ENCODE measurements at places on chromosomes 12 and 14. TPM values are rescaled to one million over a fixed set of nuclear protein-coding genes. Genes with fewer than 3 reads are reported as not detected.

DNA sequence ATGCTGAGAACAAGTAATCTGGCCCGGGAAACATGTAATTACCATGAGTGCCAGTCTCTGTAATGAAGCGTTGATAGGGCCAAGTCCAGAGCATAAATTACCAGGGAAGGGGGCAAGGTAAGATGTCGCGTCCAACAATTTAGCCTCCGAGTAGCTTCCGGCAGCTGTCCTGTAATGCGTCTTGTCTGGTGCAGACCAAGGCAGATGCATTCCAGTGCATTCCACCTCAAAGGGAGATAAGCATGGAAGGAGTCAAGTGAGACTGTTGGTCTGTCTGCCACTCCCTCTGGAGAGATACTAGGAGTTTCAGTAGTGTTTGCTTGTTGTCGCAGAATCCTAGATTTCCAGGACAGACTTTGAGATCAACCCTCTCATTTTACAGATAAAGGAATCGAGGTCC is 218.3 kb downstream of the AACS start:
- DNase-seq: no peak

- no peak for DNase-seq
Observed at GRCh38 chr12:2463719-2464118, 331.1 kb upstream of the FKBP4 start.

DNA sequence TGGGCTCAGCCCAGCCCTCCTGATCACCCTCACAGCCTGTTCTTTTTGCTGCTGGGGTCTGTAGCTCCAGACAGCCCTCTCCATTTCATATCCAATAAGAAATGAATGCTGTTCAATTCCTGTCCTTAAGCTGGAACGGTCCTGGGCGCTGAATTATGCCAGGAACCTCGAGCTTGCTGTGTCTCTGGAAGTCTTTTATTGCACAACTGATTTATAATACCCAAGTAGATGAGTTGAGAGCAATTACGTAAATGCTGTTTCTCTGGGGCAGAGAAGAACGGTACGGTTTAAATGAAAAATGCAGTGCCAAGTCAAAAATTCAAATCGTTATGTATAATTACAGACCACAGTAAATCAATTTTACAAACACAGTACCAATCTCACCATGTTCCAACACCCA is 161.0 kb downstream of the SAMD4A start:
- DNase-seq: no peak

DNA sequence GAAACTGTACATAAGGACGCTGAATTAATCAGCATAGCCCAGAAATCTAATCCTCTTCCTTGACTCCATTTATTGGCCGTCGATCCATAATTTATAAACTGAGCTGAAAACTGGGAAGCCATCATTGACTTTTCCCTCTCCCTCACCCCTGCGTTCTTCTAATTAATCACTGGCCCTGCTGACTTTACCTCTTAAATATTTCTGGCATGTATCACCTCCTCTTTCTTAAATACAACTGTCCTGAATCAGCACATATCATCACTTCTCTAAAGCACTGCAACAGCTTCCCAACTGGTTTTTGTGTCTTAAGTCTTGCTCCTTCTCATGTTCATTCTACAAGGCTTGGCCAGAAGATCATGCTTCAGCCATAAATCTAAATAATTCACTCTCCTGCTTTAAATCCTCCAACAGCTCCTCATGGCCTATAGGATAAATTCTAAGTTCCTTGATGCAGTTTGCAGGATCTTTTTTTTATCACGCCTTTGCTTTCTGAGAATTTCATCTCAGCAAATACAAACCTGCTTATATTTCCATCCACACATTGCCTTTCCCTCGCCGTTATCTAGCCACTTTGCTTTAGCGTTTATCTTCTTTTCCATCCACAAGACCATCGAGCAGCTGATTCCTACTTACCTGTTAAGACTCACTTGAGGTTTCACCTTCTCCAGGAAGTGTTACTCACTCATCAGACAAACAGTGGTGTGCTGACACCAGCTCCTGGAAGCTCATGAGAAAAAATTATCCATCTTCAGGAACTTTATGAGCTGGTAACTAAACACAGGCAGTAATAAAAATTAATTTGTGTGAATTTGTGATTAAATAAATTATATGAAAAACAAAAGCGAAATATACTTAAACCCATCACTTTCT is 295.6 kb upstream of the FLRT2 start:
- no peak for DNase-seq

- DNase-seq: no peak
Observed at GRCh38 chr12:130762319-130762675, 46.2 kb upstream of the RIMBP2 start.

DNA sequence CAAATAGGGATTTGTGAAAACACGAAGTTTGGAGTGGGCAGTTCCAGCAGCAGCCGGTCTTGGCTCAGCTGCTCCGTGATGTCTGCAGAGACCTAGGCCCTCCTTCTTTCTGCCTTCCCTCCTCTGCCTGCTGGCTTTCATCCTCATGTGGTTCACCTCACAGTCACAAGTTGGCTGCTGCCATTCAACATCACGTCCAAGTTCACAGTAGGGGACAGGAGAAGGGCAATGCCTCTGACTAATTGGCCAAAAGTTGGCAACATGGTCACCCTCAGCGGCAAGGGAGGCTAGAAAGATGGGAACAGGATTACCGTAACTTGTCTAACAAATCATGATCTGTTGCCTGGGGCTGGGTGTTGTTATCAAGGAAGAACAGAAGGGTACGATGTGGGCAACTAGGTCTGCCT is 7.8 kb upstream of the CACNA2D4 start:
- peak; percentile 61 for DNase-seq

- DNase-seq: no peak
Observed at GRCh38 chr12:41514907-41515306, 326.8 kb downstream of the PDZRN4 start.

- DNase-seq: peak; percentile 8
Observed at GRCh38 chr14:29710015-29710414, 217.6 kb downstream of the PRKD1 start.

- no peak for DNase-seq
Observed at GRCh38 chr12:115936997-115937916, 340.2 kb downstream of the MED13L start.

GRCh38 chr12:102171951-102172350 is 25.7 kb downstream of the PMCH start:
- no peak for DNase-seq

DNA sequence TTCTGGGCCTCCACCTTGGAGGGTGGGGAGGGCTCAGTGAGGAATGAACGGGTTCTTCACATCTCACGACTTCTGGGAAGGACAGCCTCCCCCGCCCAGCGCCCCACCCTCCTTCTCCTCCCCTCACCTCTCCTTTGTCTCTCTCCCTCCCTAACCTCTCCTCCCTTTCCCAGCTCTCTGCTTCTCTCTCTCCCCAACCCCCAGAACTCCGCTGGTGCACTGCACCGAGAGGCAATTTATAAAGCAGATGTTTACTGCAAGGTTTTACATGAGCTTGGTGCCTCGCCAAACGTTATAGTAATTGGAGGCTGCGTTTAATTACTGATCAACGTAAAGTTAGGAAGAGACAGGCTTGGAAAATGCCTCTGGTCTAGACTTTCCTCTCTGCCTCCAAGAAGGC is 42.9 kb upstream of the FAM222A start:
- DNase-seq: peak; percentile 70

DNA sequence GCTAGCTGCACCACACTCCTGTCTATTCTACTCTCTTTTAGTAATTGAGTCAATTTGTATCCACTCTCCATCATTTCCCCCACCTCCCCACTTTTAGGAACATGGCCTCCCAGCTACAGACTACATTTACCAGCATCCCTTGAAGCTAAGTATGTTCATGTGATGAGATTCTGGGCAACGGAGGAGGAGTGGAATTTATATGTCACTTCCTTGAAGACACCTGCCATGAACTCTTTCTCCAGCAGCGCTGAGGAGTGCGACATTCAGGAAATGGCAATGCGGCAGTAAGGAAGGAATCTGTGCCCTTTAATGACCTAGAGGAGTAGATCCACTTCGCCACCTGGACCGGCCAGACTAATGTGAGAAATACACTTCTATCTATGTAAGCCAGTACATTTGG is 243.7 kb upstream of the DIO2 start:
- DNase-seq: no peak

SLC38A4 gene
- 12.0 TPM for total RNA-seq

PLEKHG7 gene
- not detected for total RNA-seq

SLC8A3 gene
- total RNA-seq: 28.4 TPM

EFS gene
- 28.2 TPM for total RNA-seq

WDHD1 gene
- total RNA-seq: 13.3 TPM

CD163 gene
- total RNA-seq: 8.8 TPM

Data from tongue (tissue), 3 donors.